Left kidney (tissue), 8 donors: ENCODE measurements at places on chromosomes 5 and 9. TPM values are rescaled to one million over a fixed set of nuclear protein-coding genes. Genes with fewer than 3 reads are reported as not detected.

FST gene
- 34.1 TPM for polyA plus RNA-seq

DNA sequence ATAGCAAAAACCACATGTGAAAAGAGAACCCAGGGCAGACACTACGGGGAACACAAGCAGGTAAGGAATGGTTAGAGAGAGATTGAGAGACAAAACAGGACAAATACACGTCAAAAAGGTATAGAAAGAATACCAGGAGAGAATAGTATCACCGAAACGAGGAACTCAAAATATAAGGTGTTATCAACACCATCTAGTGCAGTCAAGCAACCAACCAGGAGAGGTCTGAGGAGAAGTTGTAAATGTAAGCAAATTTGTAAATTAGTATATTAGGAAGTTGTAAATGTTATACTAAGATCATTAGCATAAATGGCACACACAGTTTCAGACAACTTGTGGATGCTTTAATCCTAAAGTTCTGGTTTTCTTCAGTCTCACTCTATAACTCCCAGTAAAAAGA lies 355.5 kb downstream of the EBF1 start:
- DNase-seq: no peak

- DNase-seq: no peak
Measured at GRCh38 chr9:130531670-130532069, 47.7 kb upstream of the FUBP3 start.

GRCh38 chr9:41229408-41230401 lies 40.6 kb upstream of the ZNG1F start:
- DNase-seq: no peak

DNA sequence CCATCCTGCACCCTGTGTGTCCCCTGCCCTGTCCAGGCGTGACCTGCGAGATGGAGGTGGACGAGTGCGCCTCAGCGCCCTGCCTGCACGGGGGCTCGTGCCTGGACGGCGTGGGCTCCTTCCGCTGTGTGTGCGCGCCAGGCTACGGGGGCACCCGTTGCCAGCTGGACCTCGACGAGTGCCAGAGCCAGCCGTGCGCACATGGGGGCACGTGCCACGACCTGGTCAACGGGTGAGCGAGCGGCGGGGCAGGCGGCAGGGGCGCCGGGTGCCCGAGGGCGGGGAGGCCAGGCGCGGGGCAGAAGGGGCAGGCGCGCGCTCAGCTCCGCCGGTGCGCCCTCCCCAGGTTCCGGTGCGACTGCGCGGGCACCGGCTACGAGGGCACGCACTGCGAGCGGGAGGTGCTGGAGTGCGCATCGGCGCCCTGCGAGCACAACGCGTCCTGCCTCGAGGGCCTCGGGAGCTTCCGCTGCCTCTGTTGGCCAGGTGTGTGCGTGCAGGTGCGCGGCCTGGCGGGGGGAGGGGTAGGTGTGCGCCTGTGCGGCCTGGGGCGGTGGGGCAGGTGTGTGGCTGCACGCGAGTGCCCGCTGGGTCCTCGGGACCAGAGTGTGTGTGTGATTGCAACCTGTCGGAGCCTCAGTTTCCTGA lies 10.0 kb downstream of the CRB2 start:
- no peak for DNase-seq
